Caki2 (cell line): ENCODE measurements at places on chromosomes 4 and X. TPM values are rescaled to one million over a fixed set of nuclear protein-coding genes. Genes with fewer than 3 reads are reported as not detected.

The MED12 gene
- total RNA-seq: 4.8 and 6.7 TPM in 2 replicates

DNA sequence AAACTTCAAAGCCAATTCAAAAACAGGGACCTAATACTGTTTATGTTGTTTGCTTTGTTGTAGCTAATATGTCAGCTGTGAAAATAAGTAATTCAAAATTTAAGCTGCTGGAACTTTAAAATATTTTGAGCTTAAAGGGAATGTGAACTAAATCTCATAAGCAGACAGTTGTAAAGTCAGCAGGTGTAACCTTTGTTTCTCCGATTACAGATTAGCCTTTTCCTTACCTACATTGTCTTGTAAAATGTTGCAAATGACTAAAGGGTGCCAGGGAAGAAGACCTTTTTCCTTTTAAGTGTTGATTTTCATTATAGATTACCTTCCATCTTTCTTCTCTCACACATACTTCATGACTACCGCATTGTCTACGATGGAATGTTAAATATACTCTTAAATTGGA is 405.1 kb downstream of the KCNIP4 start:
- DNase-seq: no peak

DNA sequence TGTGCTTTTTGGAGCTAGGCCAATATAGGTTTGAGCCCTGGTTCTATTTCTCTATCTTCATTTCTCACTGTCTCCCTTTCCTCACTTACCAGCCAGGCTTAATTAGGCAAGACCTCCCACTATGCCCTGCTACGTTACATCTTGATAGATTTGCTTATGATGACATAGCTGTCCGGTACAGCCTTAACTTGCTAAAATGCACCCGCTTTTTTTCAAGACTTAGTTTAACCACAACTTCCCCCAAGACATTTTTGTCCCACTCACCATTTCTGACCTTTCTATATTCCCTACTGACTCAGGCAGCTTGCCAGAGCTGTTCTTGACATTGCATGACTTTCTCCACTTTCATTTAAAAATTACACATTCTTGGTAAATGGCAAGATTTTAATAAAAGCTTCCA is 152.6 kb downstream of the MID1 start:
- no peak for DNase-seq

The SEL1L3 gene
- total RNA-seq: 124 and 161 TPM in 2 replicates

The UGT2A1 gene
- total RNA-seq: not detected in 2 replicates

- DNase-seq: no peak
These were observed 89.0 kb downstream of the LUZP4 start for GRCh38 chrX:115378471-115378870.

DNA sequence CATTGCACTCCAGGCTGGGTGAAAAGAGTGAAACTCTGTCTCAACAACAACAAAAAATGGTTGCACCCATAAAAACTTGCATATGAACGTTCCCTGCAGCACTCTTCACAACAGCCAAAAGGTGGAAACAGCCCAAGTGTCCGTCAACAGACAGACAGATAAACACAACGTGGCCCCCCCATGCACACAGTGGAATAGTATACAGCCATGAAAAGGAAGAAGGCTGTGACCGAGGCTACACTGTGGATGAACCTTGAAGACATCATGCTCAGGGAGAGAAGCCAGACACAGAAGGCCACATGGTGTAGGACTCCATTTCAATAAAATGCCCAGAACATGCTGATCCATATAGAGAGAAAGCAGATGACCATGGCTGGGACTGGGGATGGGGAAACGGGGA is 33.5 kb upstream of the ASMTL start:
- DNase-seq: no peak

DNA sequence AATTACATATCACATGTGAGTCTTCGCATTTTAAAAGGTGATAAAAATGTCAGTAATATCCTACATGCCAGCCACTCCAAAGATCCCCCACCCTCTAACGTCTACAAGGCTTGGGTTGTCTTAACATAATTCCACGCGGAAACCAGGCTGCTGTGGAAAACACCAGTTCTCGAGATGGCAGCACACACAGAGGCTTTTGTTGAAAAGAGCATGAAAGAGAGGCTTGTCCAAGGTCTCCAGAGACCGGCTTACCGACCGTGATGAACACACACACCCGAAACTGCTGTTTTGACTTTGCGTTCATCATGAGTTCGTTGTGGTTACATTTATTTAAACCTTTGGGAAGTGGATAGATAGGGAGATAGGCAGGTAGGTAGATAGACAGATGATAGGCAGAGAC is 87.9 kb downstream of the CRLF2 start:
- no peak for DNase-seq

DNA sequence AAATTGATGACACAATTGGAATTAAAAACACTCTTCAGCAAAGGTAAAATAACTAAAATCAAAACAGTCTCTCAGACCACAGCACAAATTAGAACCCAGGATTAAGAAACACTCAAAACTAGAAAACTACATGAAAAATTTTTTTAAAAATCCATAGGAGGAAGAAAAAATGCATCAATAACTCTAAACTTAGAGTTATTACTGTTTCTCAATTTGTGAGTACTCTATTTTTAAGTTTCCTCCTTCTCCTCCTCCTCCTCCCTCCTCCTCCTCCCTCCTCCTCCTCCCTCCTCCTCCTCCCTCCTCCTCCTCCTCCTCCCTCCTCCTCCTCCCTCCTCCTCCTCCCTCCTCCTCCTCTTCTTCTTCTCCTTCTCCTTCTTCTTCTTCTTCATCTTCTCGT is 1395.7 kb downstream of the STIM2 start:
- no peak for DNase-seq

DNA sequence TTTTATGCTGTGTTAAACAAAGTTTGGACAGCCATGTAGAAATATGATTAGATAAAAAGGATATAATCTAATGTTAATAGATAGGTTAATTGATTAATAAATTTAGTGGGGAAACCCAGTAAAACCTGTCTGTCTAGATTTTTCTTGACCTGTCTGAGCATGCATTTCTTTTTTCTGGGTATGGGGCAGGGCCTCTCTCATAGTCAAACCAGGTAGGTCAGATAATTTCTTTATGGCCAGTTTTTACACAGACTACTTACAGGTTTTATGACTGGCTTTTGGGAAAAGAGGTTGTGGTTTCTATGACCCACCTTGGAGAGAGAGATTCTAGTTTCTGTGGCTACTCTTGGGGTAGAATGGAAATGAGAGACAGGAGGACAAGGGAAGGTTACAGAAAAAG is 135.6 kb upstream of the EPHA5 start:
- no peak for DNase-seq

DNA sequence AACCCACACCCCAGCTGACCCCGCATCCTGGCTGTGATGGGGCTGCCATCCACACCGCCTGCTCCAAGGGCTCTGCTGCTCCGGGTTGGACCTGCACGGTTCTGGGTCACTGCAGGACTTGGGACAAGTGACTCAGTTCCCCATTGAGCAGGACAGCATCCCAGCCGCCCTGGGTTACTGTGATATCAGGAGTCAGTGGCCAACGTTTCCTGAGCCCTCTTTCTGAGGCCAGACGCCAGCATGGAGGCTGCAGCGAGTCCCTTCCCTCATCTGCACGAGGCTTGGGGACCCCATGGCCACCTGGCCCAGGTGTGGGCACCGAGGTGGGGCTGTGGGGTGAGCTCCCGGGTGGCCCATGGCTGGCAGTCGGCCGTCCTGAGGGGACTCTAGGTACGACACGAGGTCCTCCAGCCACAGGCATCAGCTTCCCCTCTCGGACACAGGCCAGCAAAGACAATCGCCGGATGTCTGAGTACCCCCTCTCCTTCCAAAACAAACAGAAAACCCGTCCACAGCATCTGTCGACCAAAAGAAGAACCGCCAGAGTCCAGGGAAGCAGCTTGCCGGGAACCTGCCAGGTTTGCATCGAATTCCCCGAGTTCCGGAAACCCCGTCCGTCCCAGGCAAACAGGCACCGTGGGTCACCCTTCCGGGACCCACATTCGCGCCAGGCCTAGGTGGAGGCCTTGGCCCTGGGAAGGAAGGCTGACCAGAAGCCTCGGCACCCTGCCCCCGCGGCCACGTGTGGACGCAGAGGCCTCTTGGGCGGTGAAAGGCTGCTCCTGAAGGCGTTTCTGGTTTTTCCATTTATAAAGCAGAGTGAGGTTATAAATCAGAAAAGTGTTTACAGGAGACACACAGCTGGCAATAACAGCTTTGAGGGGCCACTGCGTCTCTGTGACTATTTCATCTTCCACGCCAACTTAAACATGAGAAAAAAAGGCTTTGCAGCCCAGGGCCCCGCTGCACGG is 136.0 kb downstream of the FAM53A start:
- DNase-seq: no peak

The ATP2B3 gene
- total RNA-seq: not detected in 2 replicates

GRCh38 chr4:110869862-110870572 is 247.1 kb upstream of the PITX2 start:
- peak; percentile 61 for DNase-seq

- DNase-seq: no peak
These were observed 168.6 kb downstream of the COX18 start for GRCh38 chr4:72900952-72901351.

- DNase-seq: peak; percentile 52
These were observed 14.4 kb downstream of the SHROOM4 start for GRCh38 chrX:50799531-50799961.

DNA sequence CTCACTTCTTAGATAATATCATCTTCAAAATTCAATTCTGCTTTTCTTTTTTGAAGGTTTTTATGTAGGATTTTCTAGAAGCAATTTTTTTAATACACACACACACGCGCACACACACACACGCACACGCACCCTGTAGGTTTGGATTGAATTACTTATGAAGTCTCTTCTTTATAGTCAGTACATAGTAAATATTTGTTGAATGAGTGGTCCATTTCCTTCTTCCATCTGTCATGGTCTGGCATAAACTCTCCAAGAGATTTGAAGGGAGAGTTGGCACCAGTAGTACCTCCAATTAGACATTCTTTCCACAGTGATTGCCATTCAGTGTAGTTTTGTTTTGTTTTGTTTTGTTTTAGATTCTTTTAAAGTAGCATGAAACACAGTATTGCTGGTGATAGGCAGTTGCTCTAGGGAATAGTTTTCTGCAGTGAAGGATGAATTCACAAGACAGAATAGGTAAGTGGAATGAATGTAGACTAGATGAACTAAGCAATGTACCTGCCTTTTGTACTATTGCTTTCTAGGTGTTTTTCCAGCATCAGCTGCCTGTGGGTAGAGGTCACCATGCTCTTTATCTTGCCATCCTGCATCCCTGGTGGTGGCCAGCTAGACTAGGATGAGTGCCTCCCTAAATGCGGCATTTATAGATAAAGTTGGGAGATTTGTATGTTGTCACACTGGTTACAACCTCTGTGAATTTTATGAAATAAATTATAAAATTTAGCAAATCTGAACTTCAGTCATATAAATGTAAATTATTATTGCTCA is 20.5 kb downstream of the PDLIM5 start:
- no peak for DNase-seq

DNA sequence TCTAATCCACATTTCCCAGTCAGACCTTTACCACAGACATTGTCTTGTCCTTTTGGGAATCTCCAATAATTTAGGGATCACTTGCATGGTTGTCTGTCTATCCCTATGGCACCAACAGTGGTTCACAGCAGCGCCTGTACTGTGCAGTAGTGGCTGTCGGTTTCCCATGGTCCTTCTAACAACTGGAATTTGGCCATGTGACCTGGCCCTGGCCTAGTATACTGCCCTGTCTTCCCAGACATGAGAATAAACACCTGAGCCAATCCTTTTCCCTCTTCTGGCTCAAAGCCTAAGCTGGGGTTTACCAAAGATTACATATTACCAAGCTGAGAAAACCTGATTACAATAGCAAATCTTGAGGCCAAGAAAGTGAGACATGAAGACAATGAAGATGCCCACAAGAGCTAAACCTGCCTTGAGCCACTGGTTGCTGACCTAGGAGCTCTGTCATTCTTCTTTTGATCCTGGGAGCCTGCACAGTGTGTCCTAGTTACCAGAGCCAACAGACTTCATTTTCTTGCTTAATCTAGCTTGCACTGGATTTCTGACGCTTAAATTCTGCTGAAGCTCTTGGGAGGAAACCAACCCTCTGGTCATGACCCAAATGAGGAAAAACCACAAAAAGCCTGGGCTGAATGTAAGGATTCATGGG is 92.1 kb downstream of the SCD5 start:
- DNase-seq: peak; percentile 32

The ANAPC4 gene
- 15.6 and 17.1 TPM in 2 replicates for total RNA-seq

The HSFX3 gene
- not detected in 2 replicates for total RNA-seq

DNA sequence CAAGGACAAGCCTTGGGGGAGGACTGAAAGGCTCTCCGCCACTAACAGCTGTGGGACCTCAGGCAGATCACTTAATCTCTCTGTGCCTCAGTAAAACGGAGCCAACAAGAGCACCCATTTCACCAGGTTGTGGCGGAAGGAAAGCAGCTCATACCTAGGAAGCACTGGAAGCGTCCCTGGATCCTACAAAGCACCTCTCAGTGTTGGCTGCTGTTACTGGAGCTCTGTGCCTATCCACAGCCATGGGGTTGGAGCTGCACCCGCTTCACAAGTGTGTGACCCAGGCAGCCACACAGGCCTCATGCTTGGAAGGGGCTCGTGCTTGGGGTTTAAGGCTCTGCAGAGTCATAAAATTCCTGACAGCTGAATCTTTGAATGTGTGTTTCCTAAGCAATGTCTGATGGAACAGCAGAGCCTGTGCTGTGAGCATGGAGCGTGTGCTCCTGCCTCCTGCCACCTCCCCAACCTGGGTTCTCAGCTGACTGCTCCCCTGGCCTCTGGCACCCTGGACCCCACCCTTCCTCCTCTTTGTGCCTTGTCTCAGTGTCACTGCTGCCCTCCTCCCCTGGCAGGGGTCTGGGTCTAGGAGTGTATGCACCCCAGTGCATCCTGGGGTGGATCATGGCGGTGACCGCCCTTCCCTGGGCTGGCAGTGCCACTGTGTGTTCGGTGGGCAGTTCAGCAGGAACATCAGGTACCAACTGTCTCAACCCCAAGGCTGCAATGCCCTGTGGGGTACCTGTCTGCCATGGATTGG is 14.4 kb upstream of the MAN2B2 start:
- no peak for DNase-seq

- no peak for DNase-seq
These were observed 5.8 kb downstream of the CCKAR start for GRCh38 chr4:26484516-26484915.

- no peak for DNase-seq
These were observed 147.4 kb downstream of the CDS1 start for GRCh38 chr4:84730375-84730774.

- DNase-seq: no peak
These were observed 310.9 kb downstream of the MID1IP1 start for GRCh38 chrX:39112143-39112542.

DNA sequence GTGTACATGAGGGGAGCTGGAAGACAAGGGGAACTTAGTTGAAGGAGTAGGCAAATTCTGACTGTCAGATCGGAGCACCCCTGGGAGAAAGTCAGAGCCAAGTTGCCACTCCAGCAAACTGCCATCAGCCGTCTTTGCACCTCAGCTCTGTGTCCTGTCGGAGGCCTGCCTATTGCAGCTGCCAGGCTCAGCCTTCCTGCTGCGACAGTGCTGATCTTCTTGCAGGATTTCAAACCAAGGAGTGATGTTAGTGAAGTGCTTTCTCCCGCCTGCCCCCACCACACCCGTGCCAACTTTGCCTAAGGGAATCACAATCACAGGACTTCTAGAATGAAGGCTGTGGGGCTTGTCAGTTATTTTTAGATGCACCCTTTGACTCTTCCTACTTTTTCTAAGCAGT is 185.3 kb downstream of the KIT start:
- no peak for DNase-seq

- DNase-seq: no peak
These were observed 92.0 kb downstream of the SNCA start for GRCh38 chr4:89744914-89745313.

The FAM47E gene
- 2.0 TPM in 1 of 2 replicates, not detected in the other for total RNA-seq
